RPMI8226 (cell line): ENCODE measurements at places on chromosomes 2 and 18.
A peak's percentile ranks its signal among the peaks of the same experiment; 100 is the strongest.

DNA sequence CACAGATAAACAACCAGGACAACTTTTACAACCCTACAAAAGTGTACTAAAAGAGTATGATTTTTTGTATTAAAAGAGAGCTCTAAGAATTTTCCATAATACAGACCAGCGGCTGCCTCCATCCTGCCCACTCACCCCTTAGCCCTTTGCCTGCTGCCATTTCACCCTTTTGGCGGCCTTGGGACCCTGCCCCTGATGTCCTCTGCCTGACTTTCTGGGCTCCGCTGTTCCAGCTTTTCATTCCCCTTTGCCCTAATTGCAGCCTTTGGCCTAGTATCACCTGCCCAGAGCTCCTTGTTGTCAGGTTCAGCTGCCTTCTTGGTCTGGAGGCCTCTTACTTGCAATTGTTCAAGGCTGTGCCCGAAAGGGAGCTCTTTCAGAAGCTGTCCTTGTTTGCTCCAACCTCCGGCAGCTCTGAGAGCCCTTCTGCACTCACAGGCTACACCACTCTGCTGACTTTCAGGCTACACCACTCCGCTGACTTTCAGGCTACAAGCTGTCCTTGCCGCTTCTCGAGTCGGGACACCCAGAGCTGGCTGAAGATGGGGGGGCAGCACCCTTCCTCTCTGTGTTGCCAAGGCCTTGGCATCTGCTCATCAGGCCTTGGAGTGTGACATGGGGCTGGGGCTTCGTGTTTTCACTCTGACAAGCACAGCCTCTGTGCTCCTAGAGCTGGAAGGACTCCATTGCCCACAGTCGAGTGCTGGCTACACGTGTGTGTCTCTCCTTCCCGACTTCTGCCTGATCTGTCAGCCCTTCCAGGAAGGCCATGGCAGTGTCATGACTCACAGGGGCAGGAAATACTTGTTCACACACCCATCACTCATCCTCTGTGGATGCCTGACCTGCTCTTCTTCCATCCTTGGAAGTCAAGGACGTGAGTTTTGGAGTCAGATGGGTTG lies 43.1 kb upstream of the HDAC4 start:
- DNase-seq = no peak

- no peak for DNase-seq
Measured at GRCh38 chr18:55152801-55153200, 193.5 kb upstream of the CCDC68 start.

DNA sequence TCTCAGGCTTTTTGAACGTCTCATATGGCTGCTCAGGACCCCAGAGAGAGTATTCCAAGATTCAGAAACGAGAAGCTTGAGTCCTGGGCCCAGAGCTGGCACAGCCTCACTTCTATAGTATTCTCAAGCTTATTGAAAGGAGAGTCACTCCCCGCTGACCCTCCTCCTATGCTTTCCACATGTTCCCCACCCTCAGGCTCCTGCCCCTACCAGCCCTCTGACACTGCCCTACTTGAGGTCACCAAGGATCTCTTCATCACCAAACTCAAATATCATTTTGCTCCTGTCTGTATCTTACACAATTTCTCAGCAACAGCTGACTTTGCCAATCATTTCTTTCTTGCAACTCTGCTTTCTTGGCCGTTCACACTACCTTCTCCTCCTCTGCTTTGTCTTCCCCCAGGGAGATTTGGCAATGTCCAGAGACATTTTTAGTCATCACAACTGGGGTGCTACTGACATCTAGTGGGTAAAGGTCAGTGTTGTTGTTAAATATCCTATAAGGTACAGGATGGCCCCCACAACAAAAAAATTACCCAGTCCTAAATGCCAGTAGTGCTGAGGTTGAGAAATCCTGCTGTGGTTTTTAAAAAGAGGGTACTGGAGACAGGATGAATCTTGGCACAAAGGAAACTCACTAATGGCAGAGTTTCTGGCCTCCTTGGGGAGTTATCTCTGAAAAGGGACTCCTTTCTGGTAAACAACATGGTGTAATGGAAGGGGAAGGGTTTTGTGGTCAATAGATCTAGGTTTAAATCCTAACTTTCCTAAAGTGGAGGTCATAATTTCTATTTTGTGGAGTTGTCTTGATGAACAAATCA lies 26.9 kb upstream of the INSIG2 start:
- peak; percentile 44 for DNase-seq

- no peak for DNase-seq
Measured at GRCh38 chr2:24353973-24354372, 6.4 kb downstream of the ITSN2 start.

DNA sequence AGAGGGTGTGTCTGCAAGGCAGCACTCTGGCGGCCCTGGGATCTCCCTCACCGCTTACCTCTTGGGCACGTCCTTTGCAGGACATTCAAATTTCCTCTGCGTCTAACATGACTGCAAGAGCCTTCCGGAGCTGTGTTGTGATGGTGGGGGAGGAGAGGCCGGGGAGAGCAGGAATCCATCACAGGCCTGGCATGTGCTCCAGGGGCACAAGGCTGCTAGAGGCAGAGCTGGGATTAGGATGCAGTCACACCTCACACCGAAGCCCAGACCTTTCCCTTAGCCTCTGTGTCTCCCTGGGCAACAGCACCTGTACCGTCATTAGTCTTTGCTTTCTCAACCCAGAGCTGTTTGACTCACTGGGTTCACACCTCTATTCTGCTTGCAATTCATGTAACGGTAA lies 111.3 kb downstream of the CMPK2 start:
- DNase-seq = no peak

GRCh38 chr18:4358618-4359017 lies 96.5 kb downstream of the DLGAP1 start:
- DNase-seq = no peak

DNA sequence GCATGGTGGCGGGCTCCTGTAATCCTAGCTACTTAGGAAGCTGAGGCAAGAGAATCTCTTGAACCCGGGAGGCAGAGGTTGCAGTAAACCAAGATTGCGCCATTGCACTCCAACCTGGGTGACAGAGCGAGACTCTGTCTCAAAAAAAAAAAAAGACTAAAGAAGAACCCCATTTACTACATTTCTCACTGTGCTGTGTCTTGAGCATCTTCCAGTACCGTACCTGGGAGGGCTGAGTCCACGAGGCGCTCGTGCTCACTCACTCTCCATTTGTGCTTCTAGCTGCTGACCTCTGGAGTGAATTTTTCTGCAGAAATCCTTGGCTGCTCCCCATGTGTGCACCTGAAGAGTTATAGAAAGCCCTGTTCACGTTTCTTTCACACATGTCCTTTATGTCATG lies 204.8 kb downstream of the LDLRAD4 start:
- DNase-seq = no peak

DNA sequence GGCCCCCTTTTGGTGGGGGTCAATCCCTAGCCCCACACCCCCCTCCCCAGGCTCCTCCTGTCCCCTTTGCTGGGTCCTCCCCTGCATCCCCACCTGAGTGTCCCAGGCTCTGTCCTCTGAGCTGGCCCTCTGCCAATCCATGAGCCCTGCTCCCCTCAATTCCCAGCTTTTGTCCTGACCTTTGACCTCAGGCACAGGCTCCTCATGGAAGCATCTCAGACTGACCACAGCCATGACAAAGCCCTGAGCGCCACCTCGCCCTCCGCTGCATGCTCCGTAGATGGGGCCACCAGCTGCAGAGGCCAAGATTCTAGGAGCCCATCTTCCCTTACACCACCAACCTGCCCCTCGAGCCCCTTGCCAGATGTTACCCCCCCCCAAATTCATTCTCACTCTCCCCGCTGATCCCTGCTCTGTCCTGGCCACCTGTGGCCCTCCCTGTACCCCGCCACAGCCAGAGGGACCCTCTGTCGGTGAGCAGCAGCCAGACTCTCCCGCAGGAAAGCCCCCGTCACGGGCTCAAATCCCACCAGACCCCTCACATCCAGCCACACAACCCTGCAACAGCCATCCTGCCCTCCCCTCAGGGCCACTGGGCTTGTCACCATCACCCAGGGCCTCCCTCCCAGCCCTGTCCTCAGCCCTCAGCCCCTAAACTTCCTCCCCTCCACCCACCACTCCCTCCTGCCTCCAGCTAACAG lies 206.0 kb downstream of the MGAT5 start:
- no peak for DNase-seq

GRCh38 chr2:86807468-86808275 lies 17.0 kb upstream of the CD8A start:
- DNase-seq = peak; percentile 94
